ENCODE measurements at places on chromosomes 11 and 22. TPM values are rescaled to one million over a fixed set of nuclear protein-coding genes. Genes with fewer than 3 reads are reported as not detected.

PHF21B gene
- 3.1 TPM for polyA plus RNA-seq

DNA sequence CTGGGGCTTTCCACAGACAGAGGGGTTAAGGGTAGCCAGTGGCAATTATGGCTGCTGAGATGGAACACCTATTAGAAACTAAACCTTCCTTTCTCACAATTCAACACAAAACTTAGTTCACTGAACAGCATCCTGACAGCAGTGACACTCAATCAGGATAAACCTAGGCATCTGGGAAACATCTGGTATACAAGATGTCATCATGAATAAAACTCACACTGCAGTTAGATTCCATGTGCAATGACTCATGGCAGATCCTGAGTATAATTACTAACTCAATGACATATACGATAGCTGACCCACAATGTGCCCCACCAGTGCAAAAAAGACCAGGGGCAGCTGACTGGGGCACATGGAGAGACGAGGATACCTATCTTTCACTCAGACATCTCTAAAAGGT, 17.7 kb downstream of the RBFOX2 start:
- no peak for DNase-seq

- no peak for DNase-seq
These were observed 11.1 kb downstream of the NUMA1 start for GRCh38 chr11:72069200-72069599.

GRCh38 chr11:17013548-17014320, 480 bp downstream of the PLEKHA7 start:
- no peak for DNase-seq

GRCh38 chr11:11989774-11990744, 18.4 kb downstream of the DKK3 start:
- DNase-seq: no peak

CHRM4 gene
- polyA plus RNA-seq: 0.34 TPM

DNA sequence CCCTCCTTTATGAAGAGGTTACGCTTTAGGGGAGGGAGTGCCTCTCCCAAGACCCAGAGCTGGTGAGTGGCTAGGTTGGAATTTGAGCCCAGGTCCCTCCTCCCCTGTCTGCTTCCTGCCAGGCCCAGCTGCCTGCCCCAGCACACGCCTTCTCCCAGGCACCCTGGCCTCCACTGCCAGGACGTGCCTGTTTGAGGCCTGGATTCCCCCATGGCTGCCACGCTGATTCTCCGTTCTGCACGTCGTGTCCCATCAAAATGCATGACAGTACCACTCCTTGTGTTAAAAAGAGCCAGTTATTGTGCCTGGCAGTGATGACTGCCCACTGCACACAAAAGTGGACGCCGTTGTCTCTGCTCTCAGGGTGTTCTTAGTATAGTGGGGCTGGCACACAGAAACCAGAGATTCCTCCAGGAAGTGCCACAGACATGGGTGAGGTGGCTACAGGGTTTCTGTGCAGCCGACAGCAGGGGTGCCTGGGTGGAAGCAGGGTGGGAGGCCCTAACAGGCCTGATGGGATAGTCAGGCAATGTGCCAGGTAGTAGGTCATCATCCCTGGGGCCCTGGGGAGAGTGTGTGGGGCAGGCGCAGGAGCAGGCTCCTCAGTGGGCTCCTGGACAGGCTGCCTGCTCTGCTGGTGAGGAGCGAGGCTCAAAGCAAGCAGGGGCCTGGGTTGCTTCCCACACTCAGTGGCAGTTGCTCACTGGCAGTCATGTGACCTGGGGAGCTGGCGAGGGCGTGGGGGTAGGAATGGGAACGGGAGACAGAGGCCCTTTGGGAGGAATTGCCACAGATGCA, 24.2 kb downstream of the MED15 start:
- DNase-seq: no peak

DNA sequence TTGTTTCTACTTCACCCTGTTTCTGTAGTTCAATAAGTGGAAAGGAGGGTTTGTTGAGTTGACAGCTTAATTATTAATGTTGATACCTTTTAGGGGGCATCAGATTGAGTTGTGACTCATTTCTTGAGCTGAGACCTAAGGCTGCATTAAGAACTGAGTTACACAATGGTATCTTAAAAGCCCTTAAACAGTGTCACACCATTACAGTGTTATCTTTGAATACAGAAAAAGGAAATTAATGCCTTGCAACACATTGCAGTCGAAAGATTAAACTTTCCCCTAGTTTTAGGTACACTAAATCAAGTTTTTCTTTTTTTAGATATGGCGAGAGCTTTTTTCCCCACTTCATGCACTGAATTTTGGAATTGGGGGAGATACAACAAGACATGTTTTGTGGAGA, 16.7 kb downstream of the PAFAH1B2 start:
- DNase-seq: no peak

- no peak for DNase-seq
These were observed 328.7 kb upstream of the LRRC4C start for GRCh38 chr11:41788177-41788576.

- DNase-seq: no peak
These were observed 5.4 kb upstream of the TTC36 start for GRCh38 chr11:118521892-118522311.

- no peak for DNase-seq
These were observed at the start of gene TTLL8 for GRCh38 chr22:50058061-50058905. Gene TTLL8 (minus strand): TSS chr22:50058298.

FIBIN gene
- polyA plus RNA-seq: 25.8 TPM

DNA sequence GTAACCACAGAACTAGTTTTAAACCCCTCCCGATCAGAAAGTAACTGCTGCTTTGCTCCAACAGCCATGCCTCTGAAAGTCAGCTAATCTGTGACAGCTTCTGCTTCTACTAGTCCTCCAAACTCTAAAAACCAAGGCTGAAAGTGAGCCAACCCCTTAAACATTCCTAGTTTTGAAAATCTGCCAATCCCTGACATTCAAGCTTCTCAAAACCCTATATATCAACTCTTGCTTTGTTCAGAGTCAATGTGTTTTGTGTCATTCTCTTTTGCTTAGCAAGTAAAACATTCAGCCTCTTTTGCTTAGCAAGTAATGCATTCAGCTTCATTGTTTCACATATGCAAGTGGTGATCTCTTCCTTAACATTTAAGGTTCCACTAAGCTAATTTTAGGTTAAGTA, 56.9 kb downstream of the ATG16L2 start:
- no peak for DNase-seq

DNA sequence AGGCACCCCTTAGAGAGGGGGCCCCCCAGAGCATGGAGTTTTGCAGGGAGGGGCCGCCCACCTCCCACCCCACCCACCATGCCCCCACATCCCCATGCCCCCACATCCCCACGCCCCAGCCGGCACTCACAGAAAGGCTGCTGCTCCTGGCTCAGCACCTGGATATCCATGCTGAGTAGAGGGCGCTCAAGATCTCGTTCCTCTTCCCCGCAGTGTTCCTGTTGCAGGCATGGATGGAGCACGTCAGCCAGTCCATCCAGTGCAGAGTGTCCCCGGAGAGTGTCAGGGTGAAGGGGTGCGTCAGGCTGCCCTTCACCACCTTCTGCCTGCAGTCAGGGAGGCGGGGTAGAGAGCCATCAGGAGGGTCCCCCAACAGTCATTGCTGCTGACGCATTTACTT, 156.2 kb downstream of the CRYBB2 start:
- no peak for DNase-seq

GRCh38 chr22:17742527-17742902, 31.8 kb downstream of the BID start:
- DNase-seq: peak; percentile 60

GRCh38 chr22:27472975-27473374, 328.6 kb downstream of the MN1 start:
- no peak for DNase-seq

DNA sequence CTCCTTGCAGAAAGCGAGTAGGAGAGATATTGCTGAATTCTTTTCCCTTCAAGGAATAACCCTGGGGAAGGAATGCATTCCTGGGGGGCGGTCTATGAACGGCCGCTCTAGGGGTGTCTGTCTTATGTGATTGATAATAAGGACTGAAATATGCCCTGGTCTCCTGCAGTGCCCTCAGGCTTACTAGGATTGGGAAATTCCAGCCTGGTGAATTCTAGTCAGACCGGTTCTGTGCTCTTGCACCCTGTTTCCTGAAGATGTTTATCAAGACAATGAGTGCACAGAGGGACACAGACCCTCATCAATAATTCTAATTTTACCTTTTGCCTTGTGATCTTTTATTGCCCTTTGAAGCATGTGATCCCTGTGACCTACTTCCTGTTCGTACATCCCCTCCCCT, 140.7 kb downstream of the LUZP2 start:
- no peak for DNase-seq

STIM1 gene
- 68.4 TPM for polyA plus RNA-seq

DNA sequence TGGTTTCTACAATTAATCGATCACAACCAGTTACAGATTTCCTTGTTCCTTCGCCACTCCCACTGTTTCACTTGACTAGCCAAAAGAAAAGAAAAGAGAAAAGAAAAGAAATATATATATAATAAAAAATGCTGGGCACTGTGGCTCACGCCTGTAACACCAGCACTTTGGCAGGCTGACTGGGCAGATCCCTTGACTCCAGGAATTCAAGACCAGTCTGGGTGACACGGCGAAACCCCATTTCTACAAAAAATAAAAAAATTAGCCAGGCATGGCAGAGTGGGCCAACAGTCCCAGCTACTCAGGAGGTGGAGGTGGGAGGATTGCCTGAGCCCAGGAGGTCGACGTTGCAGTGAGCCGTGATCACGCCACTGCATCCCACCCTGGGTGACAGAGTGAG, 83.8 kb downstream of the NAT10 start:
- DNase-seq: no peak

CRYBB3 gene
- polyA plus RNA-seq: 0.50 TPM

PATE4 gene
- polyA plus RNA-seq: 0.15 TPM

- no peak for DNase-seq
These were observed 179.2 kb downstream of the DBX1 start for GRCh38 chr11:19980957-19981669.

- no peak for DNase-seq
These were observed 40.5 kb downstream of the IGLL5 start for GRCh38 chr22:22927888-22928665.

DNA sequence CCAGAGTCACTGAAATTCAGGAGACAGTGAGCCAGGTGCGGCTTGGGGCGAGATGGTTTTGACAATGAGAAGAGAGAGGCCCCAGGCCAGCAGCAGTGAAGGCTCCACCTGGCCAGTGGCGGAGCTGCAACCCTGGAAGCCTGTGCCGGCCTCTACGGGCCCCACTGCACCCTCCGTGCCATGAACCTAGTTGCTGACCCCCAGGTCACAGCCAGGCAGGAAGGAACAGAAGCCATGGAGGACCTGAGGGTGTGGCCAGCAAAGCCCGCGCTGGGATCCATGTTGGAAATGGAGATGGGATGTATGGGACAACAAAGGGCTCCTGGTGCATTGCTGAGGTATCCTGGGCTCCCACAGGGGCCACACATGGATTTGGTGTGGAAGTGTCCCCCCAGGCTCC, 1528.5 kb downstream of the BRD1 start:
- DNase-seq: no peak

GRCh38 chr11:76671237-76671592, 668 bp upstream of the LRRC32 start:
- DNase-seq: no peak

DNA sequence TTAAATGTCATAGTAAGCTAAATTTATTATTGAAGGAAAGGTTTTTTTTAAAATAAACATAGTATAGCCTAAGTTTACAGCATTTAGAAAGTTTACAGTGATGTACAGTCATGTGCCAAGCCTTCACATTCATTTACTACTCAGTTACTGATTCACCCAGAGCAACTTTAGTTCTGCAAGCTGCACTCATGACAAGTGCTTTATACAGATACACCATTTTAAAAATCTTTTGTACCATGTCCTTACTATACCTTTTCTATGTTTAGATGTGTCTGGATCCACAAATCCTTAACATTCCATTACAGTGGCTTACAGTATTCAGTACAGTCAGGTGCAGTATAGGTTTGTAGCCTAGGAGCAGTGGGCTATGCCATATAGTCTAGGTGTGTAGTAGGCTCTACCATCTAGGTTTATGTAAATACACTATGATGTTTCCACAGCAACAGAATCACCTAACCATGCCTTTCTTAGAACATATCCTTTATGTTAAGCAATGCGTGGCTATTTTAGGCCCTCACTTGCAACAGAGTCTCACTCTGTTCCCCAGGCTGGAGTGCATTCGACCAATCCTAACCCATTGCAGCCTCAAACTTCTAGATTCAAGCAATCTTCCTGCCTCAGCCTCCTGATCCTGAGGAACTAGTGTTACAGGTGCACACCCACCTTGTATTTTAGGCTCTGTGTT, 79.5 kb upstream of the SLC25A18 start:
- peak; percentile 18 for DNase-seq

DNA sequence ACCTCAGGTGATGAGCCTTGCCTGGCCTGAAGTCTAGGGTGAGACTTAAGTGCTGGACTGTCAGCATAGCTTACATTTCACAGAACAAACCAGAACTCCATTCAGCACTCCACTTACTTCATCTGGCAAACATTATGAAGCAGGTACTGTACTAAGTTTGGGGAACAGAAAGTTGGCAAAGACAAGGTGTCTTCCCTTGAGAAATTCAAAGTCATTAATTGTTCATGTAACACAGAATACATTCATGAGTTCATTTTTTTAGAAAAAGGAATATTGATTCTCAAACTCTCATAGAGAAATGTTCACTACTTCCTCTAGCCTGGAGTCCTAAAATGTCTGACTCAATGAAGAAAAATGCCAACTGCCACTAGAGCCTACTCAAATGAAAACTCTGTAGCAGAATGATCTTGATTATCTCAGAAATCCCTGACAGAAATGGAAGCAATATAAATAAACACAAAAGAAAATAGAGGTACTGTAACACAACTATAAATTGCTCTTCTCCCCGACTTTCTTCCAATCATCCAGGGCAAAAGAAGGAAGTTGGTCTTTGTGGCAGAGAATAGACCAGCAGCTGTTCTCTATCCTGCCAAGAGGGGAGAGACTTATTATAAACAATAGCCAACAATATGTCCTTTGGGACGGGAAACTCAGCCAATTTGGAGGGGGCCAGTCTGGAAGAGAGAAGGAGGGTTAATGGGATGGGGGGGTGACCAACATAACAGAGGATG, 129.2 kb upstream of the MTMR2 start:
- no peak for DNase-seq

- DNase-seq: no peak
These were observed 3.6 kb downstream of the SMIM38 start for GRCh38 chr11:69159150-69159852.

PSMC3 gene
- polyA plus RNA-seq: 160 TPM

DNA sequence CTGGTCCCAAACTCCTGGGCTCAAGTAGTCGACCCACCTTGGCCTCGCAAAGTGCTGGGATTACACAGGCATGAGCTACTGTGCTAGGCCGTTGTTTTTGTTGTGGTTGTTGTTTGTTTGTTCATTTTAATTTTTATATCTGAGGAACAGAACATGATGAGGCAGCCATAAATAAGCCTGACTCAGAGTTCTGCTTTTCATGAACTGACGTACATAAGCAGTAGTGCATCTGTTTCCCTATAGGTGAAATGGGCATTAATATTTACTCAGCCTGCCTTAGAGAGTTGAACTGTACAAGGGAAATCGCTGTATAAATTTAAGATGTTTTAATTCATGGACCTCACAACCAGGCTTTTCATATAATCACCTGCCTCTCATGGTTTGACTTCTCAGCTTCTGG, 80.5 kb downstream of the PDHX start:
- no peak for DNase-seq
